ENCODE measurements at places on chromosomes 7 and 10. TPM values are rescaled to one million over a fixed set of nuclear protein-coding genes. Genes with fewer than 3 reads are reported as not detected.

The RAB19 gene
- total RNA-seq: not detected

DNA sequence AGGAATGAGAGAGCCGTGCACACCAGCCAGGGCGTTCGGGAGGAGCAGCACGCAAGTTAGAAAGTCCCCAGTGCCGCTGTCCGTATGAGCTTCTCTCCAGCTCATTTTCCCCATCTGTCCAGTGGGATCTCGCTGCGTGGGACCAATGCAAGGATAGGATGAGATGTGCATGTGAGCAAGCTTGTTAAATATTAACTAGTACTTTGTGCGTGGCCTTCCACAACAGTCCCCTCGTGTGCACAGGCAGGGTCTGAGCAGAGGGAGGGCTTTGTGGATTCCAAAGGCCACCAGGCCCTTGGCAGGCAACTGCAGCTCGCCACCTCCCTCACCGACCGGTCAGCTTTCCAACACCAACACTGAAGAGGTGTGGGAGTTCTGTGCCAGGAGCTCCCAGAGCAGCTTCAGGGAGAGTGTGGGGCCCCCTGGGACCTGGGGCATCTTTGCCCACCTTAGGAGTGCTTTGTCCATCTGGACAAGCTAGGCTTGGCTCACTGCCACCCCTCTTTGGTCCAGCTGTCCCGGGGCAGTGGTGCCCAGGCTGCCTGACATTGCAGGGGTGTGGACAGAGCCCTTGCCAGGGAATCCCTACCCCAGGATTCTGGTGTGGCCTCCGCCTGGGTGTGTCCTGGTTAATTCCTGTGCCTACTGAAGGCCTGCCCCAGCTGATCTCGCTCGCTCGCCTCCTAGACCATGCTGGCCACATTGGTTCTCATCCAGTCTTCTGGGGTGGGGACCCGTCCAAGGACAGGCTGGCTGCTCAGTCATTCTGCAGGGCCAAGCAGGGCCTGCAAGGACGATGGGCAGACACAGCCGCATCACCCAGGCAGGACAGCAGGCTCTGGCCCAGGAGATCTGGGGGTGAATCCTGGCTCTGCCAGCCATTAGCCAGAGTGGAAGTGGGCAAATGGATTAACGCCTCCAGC lies 5.3 kb downstream of the FAM20C start:
- DNase-seq: peak; percentile 68

DNA sequence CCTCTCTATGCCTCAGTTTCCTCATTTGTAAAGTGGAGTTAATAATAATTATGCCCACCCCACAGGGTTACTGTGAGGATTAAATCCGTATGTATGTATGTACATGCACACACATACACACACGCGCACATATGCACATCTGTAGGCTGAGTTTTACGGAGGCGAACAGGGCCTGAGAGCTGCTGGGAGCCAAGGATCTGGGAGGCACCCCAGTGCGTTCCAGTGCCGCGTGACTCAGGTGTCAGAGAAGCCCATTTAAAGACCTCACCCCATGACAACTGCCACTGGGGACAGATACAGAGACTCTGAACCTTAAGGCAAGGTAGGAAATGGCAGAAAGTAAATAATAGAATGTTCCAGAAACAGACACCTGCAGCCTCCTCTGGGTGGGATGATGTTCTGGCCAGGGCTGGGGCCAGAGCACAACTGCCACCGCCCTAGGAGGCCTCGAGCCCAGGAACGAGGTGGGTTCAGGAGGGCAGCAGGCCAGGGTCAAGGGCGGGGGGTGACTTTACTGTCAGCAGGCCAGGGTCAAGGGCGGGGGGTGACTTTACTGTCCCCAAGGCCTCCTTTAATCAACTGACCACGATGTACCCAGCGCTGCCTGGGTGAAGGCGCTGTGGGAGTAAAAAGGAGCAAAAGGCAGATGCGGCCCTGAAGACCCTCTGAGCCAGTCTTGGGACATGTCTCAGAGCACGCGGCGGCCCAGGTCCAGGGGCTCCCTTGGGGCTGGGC lies 54.9 kb downstream of the PRKAG2 start:
- DNase-seq: no peak

GRCh38 chr7:98130959-98131358 lies 24.3 kb downstream of the LMTK2 start:
- no peak for DNase-seq

The IRF5 gene
- 2.5 TPM for total RNA-seq

GRCh38 chr7:138245216-138245615 lies 169.0 kb downstream of the AKR1D1 start:
- DNase-seq: no peak

The ITGB1 gene
- total RNA-seq: 82.6 TPM

DNA sequence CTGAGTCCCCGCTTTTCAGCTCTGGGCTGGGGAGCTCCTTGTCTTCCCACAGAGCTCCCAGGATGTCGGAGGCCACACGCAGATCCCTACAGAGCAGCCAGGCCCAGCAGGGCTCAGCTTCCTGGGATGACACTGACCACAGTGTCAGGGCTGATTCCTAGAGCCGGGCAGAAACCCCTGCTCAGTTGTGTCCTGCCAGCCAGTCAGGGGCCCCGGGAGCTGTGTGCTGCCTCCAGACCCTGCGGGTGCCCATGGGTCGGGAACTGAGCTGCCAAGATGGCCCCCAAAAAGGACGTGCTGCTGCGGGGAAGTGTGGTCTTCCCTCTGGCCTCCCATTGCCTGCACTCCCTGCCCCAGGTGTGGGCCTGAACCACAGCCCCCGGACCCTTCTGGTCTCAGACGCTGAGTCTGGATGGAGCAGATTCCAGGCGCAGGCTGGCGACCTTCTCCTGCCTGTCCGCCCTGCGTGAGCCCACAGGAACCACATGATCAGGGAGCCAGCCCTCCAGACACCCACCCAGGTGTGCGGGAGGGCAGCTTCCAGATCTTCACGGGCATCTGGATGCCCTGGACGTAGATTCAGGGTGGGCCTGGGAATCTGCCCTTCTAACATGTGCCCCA lies 217.4 kb downstream of the MAD1L1 start:
- no peak for DNase-seq

DNA sequence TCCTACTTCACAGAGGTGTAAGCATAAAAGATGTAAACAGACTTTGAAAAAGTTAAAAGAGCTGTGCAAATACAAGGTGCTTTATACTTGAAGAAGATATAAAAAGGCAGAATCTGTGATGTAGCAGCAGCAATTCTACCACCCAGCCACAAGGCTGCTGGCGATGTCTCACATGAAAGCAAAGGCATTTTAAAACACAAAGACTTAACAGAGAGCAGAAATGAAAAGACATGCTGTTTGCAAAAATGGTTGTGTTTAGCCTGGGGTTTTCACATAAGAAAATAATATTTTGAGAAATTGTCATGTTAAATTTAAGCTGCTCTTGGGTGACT lies 85.5 kb upstream of the ZNF800 start:
- DNase-seq: no peak

- no peak for DNase-seq
These were observed 28.6 kb downstream of the MTURN start for GRCh38 chr7:30163231-30163894.

DNA sequence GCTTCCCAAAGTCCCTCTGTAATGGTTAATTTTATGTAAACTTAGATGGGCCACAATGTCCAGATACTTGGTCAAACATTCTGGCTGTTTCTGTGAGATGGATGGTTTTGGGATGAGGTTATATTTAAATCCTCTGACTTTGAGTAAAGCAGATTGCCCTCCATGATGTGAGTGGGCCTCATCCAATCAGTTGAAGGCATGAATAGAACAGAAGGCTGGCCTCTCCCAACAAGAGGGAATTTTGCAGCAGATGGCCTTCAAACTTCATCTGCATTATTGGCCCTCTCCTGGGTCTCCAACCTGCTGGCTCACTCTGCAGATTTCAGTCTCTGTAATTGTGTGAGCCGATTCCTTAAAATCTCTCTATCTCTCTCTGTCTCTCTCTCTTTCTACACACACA lies 362.3 kb downstream of the GRID1 start:
- no peak for DNase-seq

DNA sequence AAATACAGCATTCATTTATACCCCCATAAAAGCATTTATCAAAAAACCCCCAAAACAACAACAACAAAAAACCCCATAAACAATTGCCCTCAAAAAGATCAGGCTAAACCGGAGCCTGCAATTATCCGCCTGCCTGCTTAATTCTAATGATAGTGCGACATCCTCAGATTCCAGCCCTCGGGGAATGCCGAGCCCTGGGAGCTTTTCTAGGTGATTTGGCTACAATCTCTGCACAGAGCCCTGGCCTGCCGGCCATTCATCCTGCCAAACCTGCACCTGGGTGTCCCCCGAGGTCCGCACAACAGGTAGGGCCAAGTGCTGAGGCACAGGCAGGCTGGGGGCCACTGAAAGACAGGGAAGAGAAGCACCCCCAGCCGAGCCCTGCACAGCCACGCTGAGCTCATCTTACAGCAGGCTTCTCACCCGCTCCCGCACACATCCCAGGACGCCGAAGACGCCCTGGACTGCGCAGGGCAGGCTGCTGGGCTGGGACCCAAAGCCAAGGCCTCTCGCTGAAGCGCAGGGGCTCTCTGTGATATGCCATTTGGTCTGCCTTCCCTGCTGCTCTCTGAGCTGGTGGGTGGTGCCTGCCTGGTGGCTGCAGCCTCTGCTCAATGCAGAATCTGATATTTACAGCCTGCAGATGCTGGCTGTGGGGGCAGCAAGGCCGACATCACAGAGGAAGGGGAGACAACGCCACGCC lies 57.5 kb downstream of the CAMK2B start:
- DNase-seq: no peak

- no peak for DNase-seq
These were observed 11.4 kb downstream of the BLVRA start for GRCh38 chr7:43769791-43770465.

DNA sequence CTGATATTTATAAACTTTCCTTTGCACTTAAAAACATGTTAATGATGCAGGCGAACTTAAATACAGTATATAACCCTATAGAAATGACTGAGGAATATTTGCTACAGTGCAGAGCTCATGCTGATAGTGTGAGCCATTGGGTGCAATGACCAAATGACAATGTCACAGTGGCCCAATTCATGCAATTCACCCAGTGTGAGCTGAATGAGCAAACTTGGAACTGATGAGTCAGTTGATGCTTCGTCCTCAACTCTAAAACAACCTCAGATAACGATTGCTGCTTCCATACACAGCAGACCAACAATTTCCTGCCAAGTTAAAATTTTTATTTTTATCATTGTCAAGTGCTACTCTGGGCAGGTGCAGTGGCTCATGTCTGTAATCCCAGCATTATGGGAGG lies 12.1 kb upstream of the ZC3HAV1L start:
- no peak for DNase-seq

- DNase-seq: no peak
These were observed 55.3 kb upstream of the YAE1 start for GRCh38 chr7:39510864-39511354.

The PNLIP gene
- not detected for total RNA-seq

DNA sequence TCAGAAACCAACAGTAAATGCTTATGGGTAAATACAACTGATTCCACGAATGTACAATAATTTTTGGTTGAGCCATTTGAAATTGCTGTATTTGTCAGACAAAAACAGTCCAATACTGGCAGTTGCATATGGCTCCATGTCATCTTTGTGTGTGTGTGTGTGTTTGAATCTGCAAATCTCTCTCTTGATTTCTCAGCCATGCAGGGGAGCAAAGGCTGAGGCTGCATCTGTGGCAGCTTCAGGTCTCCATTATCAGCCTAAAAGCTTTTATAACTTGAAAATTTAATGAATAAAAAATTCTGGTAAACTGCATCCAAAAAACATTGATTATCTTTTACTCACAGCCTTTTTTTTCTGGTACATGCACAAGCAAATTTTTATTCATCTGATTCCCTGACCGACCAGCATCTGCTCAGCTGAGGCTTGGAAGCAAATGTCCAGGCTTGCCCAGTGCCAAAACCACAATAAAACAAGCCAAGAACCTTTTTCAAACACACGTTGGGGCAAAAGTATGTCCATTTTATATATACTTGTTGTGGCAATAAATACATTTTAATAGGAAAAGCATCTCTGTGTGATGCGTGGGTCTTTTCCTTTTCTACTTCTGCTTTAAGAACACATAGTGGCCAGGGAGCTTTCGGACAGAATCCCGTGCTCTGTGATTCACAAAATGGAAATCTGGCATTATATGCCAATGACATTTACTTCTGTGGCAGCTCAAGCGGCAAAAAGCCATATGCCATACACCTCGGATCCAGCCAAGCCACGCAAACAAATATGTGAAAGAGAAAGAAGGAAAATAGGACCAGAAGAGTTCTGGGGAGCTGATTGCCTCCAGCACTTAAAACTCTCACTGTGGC lies 275.6 kb upstream of the AOAH start:
- DNase-seq: peak; percentile 73

The LMOD2 gene
- 0.18 TPM for total RNA-seq

The GIMAP7 gene
- total RNA-seq: 1.8 TPM

The NEUROD6 gene
- total RNA-seq: 35.3 TPM

- DNase-seq: peak; percentile 84
These were observed 13.1 kb downstream of the PHKG1 start for GRCh38 chr7:56079450-56080185.

GRCh38 chr7:129017264-129017663 lies 37.6 kb downstream of the TNPO3 start:
- no peak for DNase-seq

The VPS50 gene
- 87.3 TPM for total RNA-seq

The DENND2A gene
- total RNA-seq: 31.7 TPM

The CPA4 gene
- total RNA-seq: 1.00 TPM

The SH2D4B gene
- 0.36 TPM for total RNA-seq

- DNase-seq: no peak
These were observed 387.5 kb downstream of the CCSER2 start for GRCh38 chr10:84715911-84716310.

- DNase-seq: no peak
These were observed 49.1 kb upstream of the ELN start for GRCh38 chr7:73978661-73979563.

DNA sequence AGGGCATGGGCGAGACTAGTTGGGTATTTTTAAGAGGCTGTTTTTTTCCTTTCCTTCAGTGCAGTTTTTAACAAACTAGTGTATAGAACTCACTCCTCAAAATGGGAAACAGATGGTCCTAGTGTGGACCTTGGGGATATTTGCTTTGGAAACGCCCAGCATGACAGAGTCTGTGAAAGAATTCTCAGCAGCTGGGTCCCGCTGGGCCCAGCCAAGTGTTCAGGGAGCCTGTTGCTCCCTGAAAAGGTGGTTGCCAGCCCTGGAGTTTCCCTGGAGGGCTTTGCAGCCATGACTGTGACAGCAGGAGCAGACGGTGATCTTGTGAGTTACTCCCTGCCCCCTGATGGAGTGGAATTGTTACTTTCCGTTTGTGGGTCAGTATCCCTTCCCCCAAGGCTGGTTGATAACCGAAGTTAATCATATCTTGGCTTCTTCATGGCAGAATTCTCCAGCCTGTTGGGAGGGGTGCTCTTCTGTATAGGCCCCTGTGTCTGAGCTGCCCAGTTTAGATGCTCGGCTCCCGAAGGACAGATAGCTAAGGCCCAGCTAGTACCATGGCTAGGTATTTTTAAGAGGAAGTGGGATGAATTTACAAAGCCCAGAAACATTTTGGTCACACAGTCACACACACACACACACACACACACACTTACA lies 278.6 kb upstream of the HABP2 start:
- no peak for DNase-seq

- no peak for DNase-seq
These were observed 97.0 kb downstream of the LHPP start for GRCh38 chr10:124558339-124559321.

The SFRP4 gene
- 2.2 TPM for total RNA-seq
